Left renal pelvis (tissue), 4 donors: ENCODE measurements at places on chromosomes 11 and 22. TPM values are rescaled to one million over a fixed set of nuclear protein-coding genes. Genes with fewer than 3 reads are reported as not detected.

DNA sequence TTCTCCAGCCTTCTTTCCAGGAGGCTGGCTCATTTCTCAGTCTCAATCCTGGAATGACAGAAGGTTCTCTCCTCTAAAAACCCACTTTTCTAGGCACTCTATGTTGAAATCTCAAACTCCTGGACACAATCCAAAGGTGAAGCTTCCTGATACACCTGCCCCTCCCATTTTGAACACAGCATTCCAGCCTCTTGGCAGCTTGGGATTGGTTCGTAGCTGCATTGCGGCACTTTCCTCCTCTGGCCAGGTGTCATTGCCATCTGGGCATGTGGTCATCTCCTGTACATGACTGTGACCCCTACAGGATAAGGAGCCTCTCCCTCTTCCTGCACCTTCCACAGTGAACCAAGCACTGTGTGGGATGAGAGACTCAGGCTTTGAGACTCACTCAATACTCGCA, 230.2 kb upstream of the B3GAT1 start:
- no peak for DNase-seq

GRCh38 chr22:41934284-41935014, 7.8 kb upstream of the TNFRSF13C start:
- DNase-seq, result no peak

GRCh38 chr22:49627217-49628181, 200.2 kb downstream of the BRD1 start:
- no peak for DNase-seq

DNA sequence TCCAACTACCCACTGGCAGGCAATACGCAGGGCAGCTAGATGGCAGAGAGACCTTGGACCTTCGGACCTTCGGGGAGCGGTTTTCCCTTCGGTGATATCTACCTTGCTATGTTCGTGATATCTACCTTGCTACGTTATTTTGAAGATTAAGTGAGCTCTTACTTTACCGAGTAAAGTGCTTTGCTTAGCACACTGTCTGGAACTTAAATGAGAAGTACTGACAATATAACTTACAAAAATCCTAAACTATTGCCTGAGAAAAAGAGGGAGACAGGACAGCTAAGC, 1.0 kb upstream of the PRDM10 start:
- DNase-seq, result no peak

MYBPC3 gene
- 0.03 TPM for polyA plus RNA-seq

E2F8 gene
- 8.5 TPM for polyA plus RNA-seq
